ENCODE measurements at places on chromosomes 5 and 9. TPM values are rescaled to one million over a fixed set of nuclear protein-coding genes. Genes with fewer than 3 reads are reported as not detected.

The ZNF618 gene
- total RNA-seq, result 15.4 TPM

DNA sequence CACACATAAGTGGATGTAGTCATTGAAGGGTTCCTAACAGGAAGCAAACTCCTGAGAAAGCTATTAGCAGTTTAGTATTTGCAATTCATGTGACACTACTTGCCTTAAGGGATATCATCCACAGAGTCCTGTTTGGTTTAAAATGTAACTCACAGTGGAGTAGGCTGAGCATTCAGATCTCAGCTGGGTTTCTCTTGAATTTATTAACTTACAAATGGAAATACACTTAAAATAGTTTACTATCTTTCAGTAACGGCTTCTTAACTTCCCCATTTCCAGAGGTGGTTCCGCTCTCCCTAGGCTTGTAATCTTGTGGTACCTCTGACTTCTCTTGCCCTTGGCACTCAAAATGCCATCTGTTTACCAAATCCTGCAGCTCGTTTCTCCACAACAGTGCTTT is 660.7 kb upstream of the ADAMTS16 start:
- no peaks in the 10 kb centered on the region for H3K4me1 ChIP-seq
- no peaks in the 10 kb centered on the region for H3K36me3 ChIP-seq
- DNase-seq, result no peak
- H3K27ac ChIP-seq, result no peak overlapping the region

The SEMA5A gene
- 14.7 TPM for total RNA-seq

The ANKDD1B gene
- 0.88 TPM for total RNA-seq

DNA sequence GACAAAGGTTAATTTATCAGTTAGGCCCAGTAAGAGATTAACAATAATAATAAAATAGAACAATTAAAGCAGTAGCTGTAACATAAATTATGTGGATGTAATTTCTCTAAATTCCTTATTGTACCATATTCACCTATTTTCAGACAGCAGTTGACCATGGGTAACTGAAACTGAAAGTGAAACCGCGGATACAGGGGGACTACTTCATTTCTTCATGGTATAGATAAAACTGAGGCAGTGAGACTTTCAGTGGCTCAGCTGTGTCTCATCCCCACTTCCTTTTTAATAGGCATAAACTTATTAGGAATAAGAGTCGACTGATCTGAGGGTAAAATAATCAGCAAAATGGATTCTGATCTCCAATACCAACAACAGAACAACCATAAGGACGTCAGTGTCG is 174.0 kb upstream of the WWC1 start:
- no peaks in the 10 kb centered on the region for H3K36me3 ChIP-seq
- no peak overlapping the region for H3K27ac ChIP-seq
- H3K27me3 ChIP-seq, result no peaks in the 10 kb centered on the region
- DNase-seq, result no peak

DNA sequence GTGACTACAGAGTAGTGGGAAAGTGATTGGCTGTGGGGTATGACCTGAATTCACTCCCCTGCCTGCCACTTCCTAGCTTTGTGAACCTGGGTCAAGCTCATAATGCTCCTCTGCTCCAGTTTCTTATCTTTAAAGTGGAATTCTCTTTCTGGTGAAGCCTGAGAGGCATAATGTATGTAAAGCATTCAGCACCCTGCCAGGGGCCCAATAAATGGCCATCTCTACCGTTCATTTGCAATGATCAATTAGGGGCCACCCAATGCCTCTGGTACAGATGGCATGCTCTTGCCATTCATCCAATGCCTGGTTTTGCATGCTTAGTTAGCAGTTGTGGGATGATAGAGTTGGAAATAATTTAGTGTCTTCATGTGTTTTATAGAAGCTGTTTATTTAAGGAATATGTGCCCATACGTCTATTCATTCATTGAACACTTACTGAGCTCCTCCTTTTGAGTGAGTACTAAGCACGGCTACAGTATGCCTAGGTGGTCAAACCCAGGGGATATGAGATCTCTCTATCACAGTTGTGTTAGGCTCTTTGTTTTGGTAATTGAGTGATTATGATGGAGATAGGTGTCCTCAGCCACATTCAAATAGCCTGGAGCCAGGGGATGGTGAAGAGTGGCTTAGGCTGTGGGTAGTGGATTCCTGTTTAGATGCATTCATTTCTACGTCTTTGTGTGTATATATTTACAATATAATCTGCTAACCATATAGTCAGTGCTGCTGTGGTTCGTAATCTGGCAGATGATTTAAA is 15.3 kb downstream of the ZNF462 start:
- H3K27ac ChIP-seq, result no peak overlapping the region
- no peaks in the 10 kb centered on the region for H3K36me3 ChIP-seq
- no peaks in the 10 kb centered on the region for H3K27me3 ChIP-seq
- DNase-seq, result no peak
- H3K4me1 ChIP-seq, result peaks cover 8% of the 10 kb centered on the region
- no peak overlapping the region for H3K4me3 ChIP-seq

- H3K4me3 ChIP-seq, result no peak overlapping the region
- no peaks in the 10 kb centered on the region for H3K36me3 ChIP-seq
- DNase-seq, result no peak
- no peaks in the 10 kb centered on the region for H3K27me3 ChIP-seq
- H3K4me1 ChIP-seq, result peaks cover 18% of the 10 kb centered on the region
Measured at GRCh38 chr5:73654171-73654811, 28.3 kb downstream of the ARHGEF28 start.

DNA sequence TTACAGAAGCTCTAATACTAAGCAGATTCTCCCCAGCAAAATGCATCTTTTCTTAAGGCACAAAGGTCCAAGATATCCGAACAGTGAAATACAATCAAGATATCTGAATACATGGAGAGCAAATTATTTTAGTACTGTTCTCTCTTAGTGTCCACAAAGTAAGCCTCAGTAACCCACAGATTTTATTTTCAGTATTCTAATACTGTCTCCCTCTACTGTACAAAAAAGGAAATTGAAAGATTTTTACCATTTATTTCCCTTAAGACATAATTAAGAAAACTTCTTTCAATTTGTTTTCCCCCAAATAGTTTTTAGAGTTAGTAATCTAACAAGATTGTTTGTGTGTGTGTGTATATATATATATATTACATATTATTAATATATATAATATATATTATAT is 24.7 kb upstream of the NOL6 start:
- no peak overlapping the region for H3K4me3 ChIP-seq
- no peaks in the 10 kb centered on the region for H3K27me3 ChIP-seq
- no peak overlapping the region for H3K27ac ChIP-seq
- no peak for DNase-seq
- H3K4me1 ChIP-seq, result no peaks in the 10 kb centered on the region

DNA sequence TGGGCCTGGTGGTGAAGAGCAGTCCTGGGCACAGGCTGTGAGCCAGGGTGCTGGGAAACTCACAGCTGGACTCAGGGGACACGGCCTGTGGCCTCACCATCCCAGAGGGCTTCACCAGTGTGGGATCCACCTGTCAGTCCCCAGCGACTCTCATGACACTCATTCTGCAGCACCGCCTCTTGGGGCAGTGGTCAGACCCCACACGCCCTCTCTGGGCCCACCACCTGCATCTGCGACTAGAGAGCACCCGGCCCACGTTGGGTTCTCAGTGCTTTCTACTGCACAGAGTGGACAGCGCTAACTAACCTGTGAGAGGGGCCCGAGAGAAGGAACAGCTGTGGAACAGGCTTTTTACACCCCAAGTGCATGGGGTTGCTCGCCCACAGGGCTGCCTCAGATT is 45.8 kb upstream of the GARNL3 start:
- no peak overlapping the region for H3K4me3 ChIP-seq
- no peaks in the 10 kb centered on the region for H3K4me1 ChIP-seq
- DNase-seq, result no peak
- no peaks in the 10 kb centered on the region for H3K27me3 ChIP-seq
- H3K27ac ChIP-seq, result no peak overlapping the region

DNA sequence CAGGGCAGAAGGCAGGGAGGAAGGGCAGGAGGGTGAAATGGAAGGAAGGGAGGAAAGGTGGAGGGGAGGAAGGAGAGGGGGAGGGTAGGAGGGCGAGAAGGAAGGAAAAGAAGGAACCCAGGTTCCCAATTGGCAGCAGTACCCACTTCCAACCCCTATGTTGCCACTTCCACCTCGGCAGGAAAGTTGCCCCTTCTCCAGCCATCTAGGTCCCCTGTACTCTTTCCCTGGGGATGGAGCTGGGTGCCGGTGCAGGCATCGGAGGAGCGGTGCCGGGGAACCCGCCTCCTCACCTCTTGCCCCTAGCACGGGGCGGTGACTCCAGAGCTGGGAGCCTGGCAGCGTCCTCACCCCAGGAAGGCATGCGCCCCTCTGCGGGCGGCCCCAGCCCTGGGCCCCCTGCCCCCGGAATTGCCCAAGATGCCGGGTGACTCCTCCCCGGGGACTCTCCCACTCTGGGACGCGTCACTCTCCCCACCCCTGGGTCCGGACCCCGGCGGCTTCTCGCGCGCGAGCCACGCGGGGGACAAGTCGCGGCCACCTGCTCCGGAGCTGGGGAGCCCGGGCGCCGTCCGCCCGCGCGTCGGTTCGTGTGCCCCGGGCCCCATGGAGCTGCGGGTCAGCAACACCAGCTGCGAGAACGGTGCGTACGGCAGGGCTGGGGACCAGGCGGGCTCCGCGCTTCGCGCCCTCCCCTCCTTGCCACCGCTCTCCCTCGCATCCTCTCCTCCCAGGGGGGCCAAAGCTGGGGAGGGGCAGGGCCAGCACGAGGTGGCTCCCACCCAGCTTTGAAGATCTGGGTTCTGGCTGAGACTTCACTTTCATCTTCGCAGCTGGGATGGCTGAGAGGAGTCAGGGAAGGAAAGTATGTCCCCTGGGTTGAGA is at the start of gene NIPAL4:
Gene NIPAL4 (plus strand): TSS at position 499 of the 885 bp plus-strand sequence. CDS start 108 bp downstream, at position 607.
- no peak within 1 kb of the TSS for H3K27ac ChIP-seq
- no peaks in the 10 kb centered on the region for H3K36me3 ChIP-seq
- no peaks in the 10 kb centered on the region for H3K4me1 ChIP-seq
- no peaks in the 10 kb centered on the region for H3K27me3 ChIP-seq

The CRHBP gene
- 7.0 TPM for total RNA-seq

The GPR21 gene
- 8.8 TPM for total RNA-seq

The GABBR2 gene
- not detected for total RNA-seq

The TERT gene
- not detected for total RNA-seq

DNA sequence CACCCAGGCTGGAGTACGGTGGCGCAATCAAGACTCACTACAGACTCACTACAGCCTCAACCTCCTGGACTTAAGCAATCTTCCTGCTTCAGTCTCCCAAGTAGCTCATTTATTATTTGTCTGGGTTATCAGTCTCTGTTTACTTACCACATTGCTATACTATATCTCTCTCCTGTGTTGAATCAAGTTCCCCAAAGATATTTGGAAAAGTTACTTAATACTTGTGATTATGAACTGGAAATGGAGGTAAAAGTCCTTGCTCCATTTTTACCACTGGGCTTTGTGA is 55.6 kb downstream of the ANGPTL2 start:
- DNase-seq, result no peak
- H3K4me1 ChIP-seq, result no peaks in the 10 kb centered on the region
- no peaks in the 10 kb centered on the region for H3K36me3 ChIP-seq
- no peak overlapping the region for H3K27ac ChIP-seq
- no peak overlapping the region for H3K4me3 ChIP-seq

The ADAMTS2 gene
- 24.5 TPM for total RNA-seq

- H3K27me3 ChIP-seq, result no peaks in the 10 kb centered on the region
- no peak overlapping the region for H3K4me3 ChIP-seq
- H3K36me3 ChIP-seq, result no peaks in the 10 kb centered on the region
- H3K27ac ChIP-seq, result no peak overlapping the region
Measured at GRCh38 chr9:116991051-116991450, 303.9 kb downstream of the TRIM32 start.

DNA sequence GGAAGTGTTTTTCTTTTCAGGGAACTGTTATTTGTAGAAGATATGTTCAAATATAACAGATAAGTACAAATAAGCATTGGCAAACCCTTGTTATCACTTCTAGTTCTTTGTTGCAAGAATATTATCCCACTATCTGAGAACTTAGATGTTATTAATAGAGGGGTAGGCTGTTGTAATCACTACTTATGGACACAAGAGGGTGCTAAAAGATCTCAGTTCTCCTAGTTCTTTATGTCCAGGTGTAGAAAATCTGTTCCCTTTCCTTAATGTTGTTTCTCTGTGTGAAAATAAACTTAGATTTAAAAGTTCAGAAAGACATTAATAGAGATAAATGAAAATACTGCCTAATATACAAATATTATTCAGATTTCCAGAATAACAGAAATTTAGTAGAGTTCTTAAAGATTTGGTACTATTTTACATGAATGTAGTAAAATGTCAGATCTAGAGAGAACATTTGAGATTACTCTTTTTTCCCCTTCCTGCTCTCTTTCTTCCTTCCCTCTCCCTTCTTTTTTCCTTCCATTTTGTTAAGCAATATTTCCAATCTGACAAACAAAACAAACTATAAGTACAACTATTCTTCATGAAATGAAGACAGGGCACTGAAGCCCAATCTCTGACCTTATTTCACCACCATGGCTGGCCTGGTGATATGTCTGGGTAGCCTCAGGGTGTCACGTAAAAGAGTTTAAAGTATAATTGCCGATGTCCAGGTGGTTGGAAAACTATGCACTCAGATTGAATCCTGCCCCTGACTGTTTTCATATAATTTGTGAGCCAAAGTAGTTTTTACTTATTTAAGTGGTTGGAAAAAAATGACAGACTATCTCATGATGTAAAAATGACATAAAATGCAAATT is 43.6 kb upstream of the C5orf46 start:
- no peaks in the 10 kb centered on the region for H3K27me3 ChIP-seq
- H3K4me3 ChIP-seq, result no peak overlapping the region
- H3K4me1 ChIP-seq, result no peaks in the 10 kb centered on the region
- DNase-seq, result no peak

DNA sequence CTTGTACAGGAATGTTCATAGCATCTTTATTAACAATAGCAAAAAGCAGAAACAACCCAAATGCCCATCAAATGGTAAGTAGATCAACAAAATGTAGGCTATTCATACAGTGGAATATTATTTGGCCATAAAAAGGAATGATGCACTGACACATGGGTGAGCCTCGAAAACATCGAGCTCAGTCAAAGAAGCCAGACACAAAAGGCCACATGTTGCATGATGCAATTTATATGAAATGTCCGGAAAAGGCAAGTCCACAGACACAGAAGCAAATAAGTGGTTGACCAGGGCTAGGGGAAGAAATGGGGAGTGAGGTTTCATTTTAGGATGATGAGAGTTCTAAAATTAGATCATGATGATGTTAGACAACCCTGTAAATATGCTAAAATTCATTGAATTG is 16.5 kb upstream of the SLC2A8 start:
- H3K4me1 ChIP-seq, result no peaks in the 10 kb centered on the region
- no peak for DNase-seq
- no peak overlapping the region for H3K27ac ChIP-seq
- H3K4me3 ChIP-seq, result no peak overlapping the region
- H3K36me3 ChIP-seq, result no peaks in the 10 kb centered on the region

The GFI1B gene
- total RNA-seq, result not detected

GRCh38 chr9:120733190-120733589 is 18.9 kb upstream of the MEGF9 start:
- H3K27me3 ChIP-seq, result no peaks in the 10 kb centered on the region
- H3K27ac ChIP-seq, result no peak overlapping the region
- H3K4me3 ChIP-seq, result no peak overlapping the region
- no peaks in the 10 kb centered on the region for H3K4me1 ChIP-seq
- H3K36me3 ChIP-seq, result no peaks in the 10 kb centered on the region
- DNase-seq, result peak; percentile 80

GRCh38 chr9:126720661-126721563 is 83.9 kb upstream of the ZBTB43 start:
- no peaks in the 10 kb centered on the region for H3K4me1 ChIP-seq
- no peak for DNase-seq
- no peak overlapping the region for H3K27ac ChIP-seq

- H3K36me3 ChIP-seq, result no peaks in the 10 kb centered on the region
- no peaks in the 10 kb centered on the region for H3K27me3 ChIP-seq
- H3K4me1 ChIP-seq, result no peaks in the 10 kb centered on the region
- no peak overlapping the region for H3K4me3 ChIP-seq
Measured at GRCh38 chr5:72066705-72067107, 40.6 kb upstream of the MAP1B start.
